ENCODE measurements at places on chromosomes 2 and 18. TPM values are rescaled to one million over a fixed set of nuclear protein-coding genes. Genes with fewer than 3 reads are reported as not detected.

The FER1L5 gene
- not detected for total RNA-seq

The OSBPL6 gene
- 1.1 TPM for total RNA-seq

The KIDINS220 gene
- 77.9 TPM for total RNA-seq

The DYNAP gene
- not detected for total RNA-seq

The MLPH gene
- 3.3 TPM for total RNA-seq

The DPYSL5 gene
- total RNA-seq: not detected

The ATP6V1B1 gene
- total RNA-seq: not detected

All from dermis lymphatic vessel endothelial cell (primary cell).